ENCODE measurements at places on chromosomes 11 and 22. TPM values are rescaled to one million over a fixed set of nuclear protein-coding genes. Genes with fewer than 3 reads are reported as not detected.

DNA sequence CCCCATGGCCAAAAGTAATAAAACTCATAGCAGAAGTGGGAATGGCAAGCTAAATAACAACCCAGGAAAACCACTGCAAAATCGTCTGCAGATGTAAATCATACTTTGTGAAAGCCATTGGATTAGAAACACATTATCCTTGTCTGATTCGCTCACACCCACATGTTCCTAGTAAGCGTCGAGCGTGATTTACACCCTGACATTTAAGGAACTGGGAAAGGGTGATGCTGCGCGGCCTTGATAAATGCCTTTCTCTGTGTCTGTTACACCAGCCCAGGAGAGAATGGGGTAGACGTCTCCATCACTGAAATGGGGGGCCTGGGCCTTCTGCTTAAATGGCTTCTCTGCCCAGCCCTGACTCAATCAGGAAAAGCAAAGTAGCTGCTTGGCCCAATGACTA is 162.7 kb downstream of the NTM start:
- DNase-seq, result no peak

DNA sequence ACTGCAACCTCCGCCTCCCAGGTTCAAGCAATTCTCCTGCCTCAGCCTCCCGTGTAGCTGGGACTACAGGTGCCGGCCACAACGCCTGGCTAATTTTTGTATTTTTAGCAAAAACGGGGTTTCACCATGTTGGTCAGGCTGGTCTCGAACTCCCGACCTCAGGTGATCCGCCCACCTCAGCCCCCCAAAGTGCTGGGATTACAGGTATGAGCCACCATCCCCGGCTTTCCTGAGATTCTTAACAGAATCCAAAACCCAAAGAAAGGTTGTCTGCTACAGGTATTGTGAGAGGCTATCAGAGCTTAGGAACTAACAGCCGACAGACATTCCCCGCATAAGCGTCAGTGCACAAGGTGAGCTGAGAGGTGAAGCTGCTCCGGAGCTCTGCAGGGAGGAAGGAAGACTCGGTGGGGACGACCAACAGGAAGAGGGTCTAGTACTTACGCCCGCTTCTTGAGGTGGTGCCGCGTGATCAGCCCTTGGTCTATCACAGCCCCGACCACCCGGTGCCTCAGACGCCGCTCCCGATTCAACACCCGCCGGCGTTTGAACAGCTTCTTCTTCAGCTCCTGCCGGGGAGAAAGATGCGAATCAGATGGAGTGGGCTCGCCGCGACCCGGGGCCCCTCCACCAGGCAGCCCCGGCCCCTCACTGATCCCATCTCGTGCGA is 470 bp downstream of the C11orf98 start:
- peak; percentile 61 for DNase-seq

GRCh38 chr11:112931703-112932102 is 29.5 kb upstream of the NCAM1 start:
- no peak for DNase-seq

GRCh38 chr11:2202071-2202899 is 30.7 kb upstream of the TH start:
- peak; percentile 91 for DNase-seq

DNA sequence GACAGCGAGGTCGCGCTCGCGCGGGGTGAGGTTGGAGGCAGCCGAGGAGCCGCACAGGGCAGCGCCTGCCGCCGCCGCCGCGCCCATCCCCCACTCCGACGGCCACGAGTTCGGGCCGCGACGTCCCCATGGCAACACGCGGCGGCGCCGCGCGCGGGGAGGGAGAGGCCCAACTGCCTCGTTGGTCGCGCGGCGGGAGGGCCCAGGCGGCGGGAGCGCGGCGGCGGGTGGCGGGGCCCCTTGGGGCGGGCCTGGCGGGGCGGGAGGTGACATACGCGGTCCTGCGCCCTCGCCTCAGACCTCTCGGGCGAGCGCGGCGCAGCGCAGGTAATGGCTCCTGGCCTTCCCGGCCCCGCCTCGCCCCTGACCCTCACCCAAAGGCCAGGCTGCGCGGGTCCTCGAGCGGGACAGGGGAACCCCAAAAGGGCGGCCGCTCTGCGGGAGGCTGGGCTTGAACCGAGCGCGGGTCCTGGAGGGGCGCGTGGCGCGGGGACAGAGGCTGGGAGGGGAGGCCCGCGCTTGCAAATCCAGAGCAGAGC is at the start of gene DEUP1:
DEUP1 (plus strand) TSS at position 297 of the 539 bp plus-strand sequence. CDS start 1,518 bp downstream, outside the sequence.
- DNase-seq, result peak; percentile 22

DNA sequence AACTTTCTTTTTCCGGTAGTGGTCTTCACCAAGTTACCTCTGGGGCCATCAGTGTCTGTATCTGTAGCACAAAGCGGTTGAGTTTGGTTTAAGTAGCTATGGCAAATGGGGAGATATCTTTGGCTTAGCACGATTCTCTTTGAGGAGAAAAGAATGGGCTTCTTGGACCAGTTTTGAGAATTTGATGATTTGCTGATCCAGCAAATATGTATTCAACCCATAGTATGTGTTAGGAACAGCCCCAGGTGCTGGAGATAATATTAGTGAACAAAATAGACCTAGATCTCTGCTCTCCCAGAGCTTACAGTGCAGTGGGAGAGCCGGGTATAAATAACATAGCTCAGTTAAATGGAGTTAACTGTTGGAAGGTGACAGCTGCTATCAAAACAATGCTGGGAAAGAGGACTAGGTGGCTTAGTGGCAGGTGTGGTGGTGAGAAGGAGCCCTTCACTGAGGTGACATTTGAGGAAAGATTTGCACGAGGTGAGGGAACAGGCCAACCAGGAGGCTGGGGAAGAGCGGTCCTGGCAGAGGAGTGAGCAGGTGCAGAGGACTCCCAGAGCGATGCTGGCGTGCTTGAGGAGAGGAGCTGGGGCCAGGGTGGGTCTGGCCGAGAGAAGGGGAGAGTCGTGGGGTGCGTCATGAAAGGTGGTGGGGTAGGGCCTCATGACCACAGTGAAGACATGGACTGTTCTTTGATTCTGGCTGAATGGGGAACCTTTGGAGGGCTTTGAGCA is 5.0 kb downstream of the TBC1D22A start:
- DNase-seq, result no peak

DNA sequence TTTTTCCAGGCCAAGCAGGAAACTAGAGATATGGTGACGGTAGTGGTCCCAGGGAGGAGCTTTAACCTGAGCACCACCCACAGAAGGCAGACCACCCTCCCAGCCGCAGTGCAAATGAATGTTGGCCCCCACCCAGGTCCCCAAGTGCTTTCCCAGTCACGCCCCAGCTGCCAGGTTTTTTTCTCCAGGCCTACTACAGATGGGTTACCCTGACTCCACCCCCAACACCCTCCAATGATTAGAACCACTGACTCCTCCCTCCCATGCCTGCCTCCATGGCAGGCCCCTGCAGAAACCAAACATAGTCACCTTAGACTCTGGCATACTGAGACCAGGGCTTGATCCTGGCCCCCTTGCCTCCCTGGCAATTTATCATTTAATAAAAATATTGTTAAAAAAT is 58.7 kb upstream of the CHST1 start:
- no peak for DNase-seq

GRCh38 chr11:117099696-117100095 is 1.5 kb upstream of the SIK3 start:
- no peak for DNase-seq

Gene PKDREJ
- total RNA-seq, result not detected

DNA sequence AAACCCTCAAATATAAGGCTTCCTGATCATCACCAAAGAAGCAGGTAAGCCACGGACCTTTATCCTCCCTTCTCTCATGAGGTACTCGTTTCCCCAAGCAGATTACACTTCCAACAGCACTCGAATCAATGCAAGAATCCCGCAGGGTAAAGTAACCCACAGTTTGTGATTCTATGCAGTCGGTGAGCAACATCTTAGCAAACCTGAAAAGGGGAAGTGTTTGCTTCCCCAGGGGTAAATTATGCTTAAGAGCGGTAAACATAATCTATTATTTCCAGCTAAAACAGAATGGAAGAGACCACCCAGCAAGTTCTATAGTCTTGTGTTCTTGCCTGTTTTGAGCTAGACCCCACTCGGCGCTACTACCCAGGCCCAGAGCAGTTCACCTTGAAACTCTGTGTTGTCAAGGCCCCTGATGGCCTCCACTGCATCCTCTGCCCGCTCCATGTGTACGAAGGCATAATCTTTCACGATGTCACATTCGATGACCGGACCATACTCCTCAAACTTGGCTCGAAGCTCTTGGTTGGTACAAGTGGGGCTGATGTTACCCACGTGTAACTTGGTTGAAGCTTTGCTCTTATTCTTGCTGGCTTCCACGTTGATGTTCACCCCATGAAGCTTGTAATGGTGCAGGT is 1.3 kb downstream of the RBM4B start:
- no peak for DNase-seq

DNA sequence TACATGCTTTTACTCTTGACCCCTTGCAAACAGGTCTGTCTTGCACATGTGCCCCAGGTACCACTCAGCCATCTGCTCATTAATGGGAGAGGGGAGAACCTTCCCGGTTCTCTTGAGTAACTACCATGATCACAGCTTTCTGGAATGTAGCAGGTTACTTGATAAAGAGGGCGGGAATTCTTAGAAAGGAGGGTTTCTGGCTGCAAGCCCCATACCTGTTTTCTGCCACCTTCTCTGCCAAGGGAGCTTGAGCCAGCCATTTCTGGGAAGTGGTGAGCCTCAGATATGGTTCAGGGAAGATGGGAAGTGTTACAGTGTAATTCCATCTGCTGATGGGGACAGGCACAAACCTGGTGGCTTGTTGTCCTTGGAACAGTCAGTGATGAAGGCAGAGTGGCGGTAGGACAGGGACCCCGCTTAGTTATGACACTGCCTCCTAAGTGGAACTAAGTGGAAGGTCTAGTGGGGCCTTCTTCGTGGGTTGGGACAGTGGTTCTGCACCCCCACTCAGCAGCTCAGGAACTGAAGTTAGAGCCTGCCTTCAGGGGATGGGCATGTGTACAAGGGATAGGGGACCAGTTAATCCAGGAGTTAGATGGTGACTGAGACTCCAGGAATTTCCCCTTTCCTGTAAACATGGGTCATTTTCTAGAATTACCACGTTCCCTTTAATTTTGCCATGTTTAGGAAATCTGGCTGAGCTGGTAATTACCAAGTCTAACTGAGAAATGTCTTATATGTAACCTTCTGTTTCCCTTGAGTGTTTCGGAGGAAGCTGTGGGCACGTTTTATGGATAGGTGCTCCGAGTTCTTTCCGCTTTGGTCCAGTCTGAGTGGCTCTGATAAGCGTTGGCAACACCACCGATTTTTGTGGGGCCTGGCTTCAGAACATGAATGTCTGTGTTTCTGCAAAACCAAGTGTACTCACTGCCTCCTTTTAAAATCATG is 35.3 kb downstream of the BCR start:
- no peak for DNase-seq

Gene WBP2NL
- total RNA-seq, result 12.3 TPM

DNA sequence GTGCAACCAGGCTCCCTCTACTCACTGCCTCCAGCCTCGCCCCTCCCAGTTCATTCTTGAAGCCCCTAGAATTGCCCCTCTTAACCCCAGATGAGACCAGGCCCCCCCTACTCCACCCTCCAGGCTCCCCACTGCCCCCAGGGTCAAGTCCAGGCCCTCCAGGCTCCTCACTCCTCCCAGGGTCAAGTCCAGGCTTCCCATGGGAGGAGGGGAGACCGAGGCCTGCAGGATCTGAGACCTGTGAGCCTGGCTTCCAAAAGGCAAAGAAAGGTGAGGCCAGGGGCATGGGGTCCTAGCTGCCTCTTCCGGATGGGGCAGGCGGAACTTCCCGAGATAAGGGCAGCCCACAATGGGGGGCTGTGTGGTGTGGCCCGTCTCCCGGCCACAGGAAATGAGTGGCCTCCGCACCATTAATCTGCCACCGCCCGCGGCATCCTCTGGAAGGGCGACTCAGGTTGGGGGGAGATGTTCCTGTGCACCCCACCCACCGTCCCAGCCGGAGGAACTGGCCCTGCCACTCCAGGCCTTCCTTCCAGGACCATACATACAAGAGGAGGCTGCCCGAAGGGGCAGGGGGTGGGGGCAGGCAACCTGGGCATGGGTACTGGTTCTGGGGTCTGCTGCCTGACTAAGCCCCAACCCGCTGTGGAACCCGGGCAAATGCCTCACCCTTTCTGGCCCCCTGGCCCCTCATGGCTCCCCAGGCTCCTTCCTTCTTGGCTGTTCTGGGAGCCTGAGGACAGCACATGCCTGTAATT is 35.1 kb upstream of the WNT11 start:
- no peak for DNase-seq

GRCh38 chr11:11043721-11044120 is 185.9 kb upstream of the ZBED5 start:
- DNase-seq, result no peak

DNA sequence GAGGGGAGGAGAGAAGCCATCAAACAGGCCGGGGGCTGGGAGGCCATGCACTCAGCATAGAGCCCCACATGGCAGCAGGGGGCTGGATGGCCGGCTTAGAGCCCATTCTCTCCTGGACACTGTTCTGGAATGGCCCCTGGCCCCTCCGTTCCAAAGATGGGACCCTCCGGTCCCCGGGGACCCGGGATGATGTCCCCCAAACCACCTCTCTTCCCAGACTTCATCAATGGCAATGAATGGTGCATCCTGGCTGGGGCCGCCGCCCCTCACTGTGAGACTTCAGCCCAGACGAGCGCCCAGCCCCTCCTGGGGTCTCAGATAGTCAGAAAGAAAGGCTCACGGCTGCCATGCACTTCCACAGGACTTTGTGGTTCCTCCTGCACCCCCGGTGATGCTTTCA is 13.8 kb upstream of the RTN4R start:
- DNase-seq, result no peak

- DNase-seq, result no peak
Observed at GRCh38 chr11:123221096-123221561, 26.1 kb upstream of the CLMP start.

DNA sequence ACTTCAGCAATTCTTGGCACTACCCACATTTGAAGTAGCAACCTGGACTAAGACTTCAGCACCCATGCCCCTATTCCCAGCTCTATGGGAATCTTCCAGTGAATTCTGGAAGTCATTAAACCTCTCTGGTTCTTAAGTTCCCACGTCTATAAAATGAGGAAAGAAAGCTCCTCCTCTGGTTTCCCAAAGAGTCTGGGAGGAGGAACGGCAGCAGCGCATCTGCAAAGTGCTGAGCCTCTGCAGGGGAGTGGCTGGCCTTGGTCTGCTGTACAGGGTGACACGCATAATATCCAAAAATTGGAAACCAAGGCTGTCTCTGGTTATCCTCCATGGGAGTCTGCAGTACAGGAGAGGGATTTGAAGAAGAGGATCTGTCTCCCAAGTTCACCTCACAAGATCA is 73.6 kb upstream of the TP53I11 start:
- DNase-seq, result no peak

GRCh38 chr11:129427816-129428406 is 52.3 kb downstream of the BARX2 start:
- DNase-seq, result no peak

- DNase-seq, result peak; percentile 78
Observed at GRCh38 chr11:65492637-65493366, 6.0 kb upstream of the MALAT1 start.

All from breast epithelium (tissue), 4 donors.